Nucleus accumbens (tissue), 56 donors: ENCODE measurements at places on chromosomes 5 and 9.

DNA sequence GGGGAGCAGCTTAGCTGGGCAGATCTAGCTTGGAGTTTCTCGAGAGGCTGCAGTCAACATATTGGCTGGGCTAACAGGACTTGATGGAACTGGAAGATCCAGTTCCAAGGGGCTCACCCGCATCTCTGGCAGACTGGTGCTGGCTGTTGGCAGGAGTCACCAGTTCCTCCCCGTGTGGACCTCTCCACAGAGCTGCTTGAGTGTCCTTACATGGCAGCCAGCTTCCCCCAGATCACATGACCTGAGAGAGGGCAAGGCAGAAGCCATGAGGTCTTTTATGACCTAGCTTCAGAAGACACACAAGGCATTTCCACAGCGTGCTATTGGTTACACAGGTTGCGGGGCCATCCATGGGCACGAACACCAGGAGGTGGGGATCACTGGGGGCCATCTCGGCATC, 26.4 kb upstream of the RXRA start:
- DNase-seq = no peak

- no peak for DNase-seq
Measured at GRCh38 chr5:120137582-120137981, 326.5 kb upstream of the PRR16 start.

DNA sequence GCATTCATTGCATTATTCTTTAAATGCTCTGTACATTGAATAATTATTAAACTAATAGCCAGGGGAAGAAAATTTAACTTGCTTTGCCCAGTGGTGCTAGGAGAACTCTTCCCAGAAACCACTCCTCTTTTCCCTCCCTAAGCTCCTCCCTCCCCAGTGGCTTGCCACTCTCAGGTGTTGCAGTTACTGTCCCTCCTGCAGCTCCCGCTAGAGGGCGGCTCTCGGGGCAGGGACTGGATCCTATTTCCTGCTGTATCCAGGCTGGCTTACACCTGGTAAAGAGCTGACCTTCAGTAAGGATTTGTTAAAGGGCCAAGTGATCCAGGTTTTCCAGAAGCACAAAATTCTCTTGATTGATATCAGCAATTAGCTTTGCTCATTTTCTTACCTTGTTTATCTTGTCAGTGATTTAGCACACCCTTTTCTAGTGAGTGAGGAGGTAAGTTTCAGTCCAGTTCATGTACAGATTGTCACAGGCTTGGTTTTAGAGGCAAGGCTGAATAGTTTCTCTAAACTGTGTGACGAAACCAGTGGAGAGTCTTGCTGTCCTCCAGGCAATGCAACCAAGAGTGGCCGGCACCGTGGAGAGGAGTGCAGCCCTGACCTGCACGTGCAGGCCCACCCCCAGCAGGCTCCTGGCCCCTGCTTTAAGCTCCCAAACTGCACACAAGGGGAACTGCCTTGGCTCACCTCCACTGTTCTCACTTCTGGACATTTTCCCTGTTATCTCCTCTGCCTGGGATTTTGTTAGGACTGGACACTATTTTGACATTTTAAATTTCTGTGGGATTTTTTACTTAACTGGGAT, 423.8 kb downstream of the SPOCK1 start:
- DNase-seq = no peak

- DNase-seq = no peak
Measured at GRCh38 chr9:26310294-26310693, 582.3 kb downstream of the CAAP1 start.

DNA sequence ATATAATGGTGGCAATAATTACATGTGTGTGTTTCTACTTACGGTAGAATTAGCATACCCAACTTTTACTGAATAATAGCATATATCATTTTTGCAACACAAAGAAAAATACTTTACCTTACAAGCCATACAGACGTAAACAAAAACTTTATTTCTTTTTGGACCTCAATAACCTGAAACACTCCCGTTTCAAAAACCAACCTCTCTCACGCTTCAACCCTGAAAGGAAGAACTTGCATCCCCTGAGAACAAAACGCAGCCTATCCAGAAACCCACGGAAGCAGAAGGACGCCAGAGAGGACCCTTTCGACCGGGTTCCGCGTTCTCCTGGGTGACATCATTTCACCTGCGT, at the start of gene RNF38:
Gene RNF38, minus strand, starts transcription at position 290 of the 352 bp plus-strand sequence. Its CDS starts 161 bp downstream, at position 129.
- no peak for DNase-seq

DNA sequence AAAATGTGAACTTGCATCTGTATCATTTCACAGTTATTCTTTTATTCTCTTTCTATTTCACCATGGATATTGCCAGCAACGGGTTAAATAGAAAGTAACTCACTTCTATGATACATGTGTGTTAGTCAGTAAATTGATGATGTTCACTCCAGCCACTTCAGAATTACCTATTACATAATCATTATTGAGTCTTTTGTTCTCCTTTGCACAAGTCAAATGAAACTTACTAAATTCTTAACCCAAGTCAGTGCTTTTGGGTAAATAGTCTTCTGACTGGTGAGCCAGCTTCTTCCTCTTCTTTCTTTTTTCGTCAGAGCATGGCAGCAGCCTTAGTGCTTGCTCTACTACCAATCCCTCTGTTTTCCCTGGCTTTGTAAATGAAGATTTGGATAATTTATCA, 344.3 kb downstream of the RAB3C start:
- DNase-seq = no peak

GRCh38 chr9:127351182-127352166, 45.5 kb upstream of the SLC2A8 start:
- no peak for DNase-seq

GRCh38 chr9:136729144-136729543, 13.6 kb downstream of the LCN10 start:
- no peak for DNase-seq

GRCh38 chr9:134214766-134215419, 50.5 kb upstream of the RNU6ATAC start:
- no peak for DNase-seq
